Epithelial cell of proximal tubule (primary cell): ENCODE measurements at places on chromosomes 6 and 20.

DNA sequence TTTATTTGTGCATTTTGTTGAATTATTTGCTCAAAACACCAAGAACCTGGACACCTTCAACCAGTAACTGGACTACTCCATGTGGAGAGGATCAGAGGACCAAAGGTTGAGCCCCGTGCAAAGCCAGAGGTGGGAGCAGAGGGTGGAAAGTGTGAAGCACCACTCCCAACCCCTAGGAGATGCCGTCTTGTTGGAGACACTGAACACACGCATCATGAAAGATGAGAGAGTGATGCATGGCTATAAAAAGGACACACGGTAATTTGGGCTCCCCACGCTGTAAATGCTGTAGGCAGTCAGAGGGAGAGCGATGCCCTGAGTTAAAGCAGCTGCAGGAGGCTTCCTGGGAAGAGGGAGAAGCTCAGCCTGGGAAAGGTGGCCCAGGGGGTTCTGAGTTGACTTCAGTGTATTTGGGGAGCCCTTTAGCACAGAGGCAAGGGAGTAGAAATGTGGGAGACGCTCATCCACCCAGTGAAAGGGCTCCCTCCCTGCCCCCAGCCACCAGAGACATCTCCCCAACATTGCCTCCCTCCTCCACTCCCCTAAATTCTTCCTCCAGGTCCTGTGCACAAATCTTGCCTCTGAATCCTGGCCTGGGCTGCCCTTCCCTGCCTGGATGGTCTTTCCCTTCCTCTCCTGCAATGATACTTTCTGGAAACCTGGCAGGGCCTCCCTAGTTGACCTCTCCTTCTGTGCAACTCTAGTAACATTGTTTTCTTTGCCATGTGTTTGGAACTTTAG lies 55.8 kb upstream of the IYD start:
- no peak for DNase-seq

DNA sequence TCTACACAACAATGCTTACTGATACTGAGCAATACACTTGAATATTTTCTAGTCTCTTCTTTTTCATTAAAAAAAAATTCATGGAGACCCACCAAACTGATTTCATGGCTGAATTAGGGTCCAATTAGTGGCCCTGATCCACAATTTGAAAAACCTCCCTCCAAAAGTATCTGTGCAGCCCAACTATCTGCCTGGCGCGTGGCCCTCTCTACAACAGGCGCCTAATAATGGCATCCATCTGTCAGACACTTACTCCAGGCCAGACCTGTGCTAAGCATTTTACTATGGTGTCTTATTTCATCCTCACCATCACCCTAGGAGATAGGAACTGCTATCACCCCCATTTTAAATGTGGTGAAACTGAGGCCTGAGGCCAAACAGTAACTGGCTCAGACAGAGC lies 14.0 kb downstream of the TFEB start:
- no peak for DNase-seq

- no peak for DNase-seq
Measured at GRCh38 chr20:31840906-31841816, 4.2 kb downstream of the FOXS1 start.

GRCh38 chr20:37364927-37365272 lies 19.0 kb downstream of the SRC start:
- no peak for DNase-seq

DNA sequence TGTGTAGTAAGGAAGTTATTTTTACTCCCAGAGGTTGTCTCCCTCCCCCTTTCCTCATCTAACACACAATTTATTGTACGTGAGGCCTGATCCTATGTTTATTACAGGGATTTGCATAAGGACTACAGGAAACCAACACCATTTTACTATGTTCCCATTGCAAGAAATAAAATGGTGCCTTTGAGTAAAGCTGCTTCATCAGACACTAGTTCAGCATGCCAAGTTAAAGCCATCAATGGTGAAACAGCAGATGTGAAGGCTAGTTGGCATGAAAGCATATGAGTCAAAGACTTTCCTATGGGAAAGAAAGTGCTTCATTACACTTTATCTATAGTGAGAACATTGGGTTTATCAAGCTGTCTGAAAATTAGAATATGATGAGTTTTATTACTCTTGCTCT lies 543.0 kb downstream of the GRIK2 start:
- no peak for DNase-seq

DNA sequence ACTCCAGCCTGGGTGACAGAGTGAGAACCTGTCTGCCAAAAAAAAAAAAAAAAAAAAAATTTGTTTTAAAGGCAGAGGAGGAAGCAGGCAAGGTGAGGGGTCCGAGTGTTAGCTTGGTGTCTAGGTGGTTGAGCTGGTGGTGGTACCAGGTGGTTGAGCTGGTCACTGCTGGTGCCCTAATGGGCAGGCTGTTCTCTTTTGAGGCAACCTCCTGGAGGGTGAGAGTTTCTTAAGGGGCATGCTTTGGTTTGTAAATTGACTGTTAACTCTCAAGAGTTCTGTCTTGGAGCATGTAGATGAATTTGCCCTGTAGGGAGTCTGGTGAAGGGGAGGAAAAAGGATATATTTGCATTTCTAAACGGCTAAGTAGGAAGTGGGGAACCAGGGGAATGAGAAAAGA lies 52.7 kb downstream of the BANF2 start:
- DNase-seq, result no peak

- DNase-seq, result peak; percentile 58
Measured at GRCh38 chr20:11204926-11205768, 531.3 kb upstream of the JAG1 start.

- no peak for DNase-seq
Measured at GRCh38 chr6:149060985-149061760, 256.3 kb upstream of the TAB2 start.

- DNase-seq, result no peak
Measured at GRCh38 chr6:2324166-2324953, 79.0 kb upstream of the GMDS start.

DNA sequence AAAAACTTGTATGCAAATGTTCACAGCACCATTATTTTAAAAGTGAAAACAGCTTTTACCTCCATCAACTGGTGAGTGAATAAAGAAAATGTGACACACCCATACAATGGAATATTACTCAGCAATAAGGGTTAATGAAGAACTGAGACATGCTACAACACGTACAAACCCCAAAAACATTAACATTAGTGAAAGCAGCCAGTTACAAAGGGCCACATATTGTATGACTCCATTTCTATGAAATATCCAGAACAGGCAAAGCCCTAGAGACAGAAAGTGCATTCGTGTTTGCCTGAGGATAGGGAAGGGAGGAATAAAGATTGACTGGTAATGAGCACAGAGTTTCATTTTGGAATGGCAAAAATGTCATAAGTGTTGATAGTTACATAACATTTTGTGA lies 21.5 kb downstream of the EPM2A start:
- no peak for DNase-seq

DNA sequence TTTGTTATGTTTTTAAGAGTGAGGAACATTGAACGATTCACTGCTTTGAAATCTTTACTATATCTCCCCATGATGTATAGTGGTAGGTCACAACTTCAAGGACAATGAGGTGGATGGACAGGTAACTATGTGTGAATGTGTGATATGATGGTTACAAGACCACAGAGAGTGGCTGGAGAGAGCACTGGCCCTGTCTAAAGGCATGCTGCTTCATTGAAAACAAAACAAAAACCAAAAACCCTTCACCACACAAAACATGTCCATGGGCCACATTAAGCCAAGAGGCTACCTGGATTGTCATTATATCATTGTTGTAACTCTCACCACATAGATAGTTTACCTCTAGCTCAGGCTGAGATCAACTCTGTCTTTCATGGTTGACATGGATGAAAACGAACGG lies 180.6 kb upstream of the TENT5A start:
- DNase-seq, result no peak

DNA sequence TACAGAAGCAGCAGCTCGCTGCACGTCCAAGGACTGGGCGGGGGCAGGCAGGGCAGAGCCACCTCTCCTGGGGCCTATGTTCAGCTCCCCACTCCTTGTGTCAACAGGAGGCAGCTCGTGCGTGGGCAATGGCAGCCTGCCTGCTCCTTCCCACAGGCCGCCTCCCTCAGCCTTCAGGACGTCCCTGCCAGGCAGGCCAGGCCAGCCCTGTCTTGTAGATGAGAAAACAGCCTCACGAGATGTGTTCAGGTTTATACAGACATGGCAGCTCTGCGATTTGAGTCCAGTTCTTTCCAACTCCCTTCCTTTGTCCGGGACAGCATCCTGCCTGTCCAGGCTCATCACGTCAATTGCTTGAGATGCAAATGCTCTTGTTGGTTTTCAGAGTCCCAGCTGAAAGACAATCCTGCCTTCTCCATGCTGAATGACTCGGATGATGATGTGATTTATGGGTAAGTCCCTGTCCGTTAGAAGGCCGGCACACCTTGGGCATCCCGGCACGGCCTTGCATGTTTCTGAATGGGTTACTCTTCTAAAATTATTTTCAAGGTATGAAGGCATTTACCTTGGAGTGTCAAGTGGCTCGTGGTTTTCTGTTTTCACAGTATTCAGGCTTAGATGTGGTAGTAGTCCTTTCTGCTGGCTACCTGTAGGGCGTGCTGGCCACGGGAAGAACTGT lies 13.5 kb downstream of the DYNLT1 start:
- DNase-seq, result no peak

DNA sequence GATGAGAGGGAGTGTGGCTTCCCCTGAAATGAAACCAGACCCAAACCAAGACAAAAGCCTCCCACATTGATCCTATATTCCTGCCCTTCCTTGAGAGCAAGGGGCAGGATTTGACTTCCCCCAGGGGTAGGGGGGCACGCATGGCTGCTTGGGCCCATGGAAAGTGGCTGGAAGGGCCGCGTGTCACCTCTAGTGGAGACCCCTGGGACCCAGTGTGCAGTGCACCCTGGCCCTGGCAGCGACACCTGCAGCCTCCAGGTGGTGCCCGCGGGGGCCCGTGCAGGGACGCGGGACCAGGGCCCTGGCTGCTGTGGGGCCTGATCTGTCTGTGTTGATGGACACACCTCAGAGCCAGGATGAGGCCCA lies 18.0 kb upstream of the SLCO4A1 start:
- DNase-seq, result no peak

DNA sequence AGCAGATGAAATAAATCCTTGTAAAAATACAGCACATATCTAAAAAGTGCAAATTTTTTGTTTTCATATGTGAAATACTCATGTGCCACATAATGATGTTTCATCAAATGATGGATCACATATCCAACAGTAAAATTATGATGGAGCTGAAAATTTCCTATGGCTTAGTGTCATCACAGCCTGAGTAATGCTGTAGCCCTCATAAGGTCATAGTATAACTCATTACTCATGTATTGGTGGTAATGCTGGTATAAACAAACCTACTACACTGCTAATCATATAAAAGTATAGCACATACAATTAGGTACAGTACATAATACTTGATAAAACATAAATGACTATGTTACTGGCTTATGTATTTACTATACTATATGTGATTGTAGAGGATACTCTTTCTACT lies 12.9 kb downstream of the TSPYL1 start:
- no peak for DNase-seq

DNA sequence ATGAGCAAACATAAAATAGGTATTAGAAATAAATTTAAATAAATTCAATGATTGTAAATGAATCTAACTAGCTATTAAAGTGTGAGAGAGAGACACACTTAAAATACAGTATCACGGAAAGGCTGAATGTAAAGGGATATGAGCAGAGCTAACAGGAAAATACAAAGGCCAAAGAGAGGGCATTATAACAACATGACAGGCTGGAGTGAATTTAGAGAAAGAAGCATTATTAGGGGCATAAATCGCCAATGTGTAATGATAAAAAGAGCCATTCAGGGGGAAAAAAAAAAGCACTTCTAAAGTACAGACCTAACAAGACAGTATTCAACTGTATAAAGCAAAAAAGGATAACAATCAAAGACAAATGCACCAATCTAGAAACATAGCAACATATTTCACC lies 28.1 kb downstream of the DACT2 start:
- no peak for DNase-seq

DNA sequence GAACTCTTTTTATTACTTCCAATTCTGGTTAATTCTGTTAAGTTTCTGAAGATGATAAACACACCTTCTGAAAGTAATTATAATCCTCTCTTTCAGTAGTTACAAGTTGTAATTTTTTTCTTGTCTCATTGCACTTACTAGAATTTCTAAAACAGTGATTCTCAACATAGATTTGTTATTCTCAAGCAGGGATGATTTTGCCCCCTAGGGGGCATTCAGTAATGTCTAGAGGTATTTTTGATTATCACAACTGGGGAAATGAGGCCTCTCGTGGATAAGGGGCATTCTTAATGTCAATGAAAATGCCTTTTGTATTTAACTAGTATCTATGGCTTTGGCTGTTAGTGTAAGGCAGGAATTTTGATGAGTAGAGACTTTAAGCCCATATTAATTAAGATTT lies 39.4 kb upstream of the MAFB start:
- no peak for DNase-seq

- no peak for DNase-seq
Measured at GRCh38 chr6:37807656-37808055, 11.9 kb upstream of the ZFAND3 start.

GRCh38 chr20:59184880-59185447 lies 21.3 kb downstream of the ZNF831 start:
- DNase-seq, result no peak

- DNase-seq, result peak; percentile 98
Measured at GRCh38 chr6:70398783-70399728, 14.3 kb upstream of the FAM135A start.

- DNase-seq, result no peak
Measured at GRCh38 chr6:142738035-142738396, 207.0 kb downstream of the HIVEP2 start.

GRCh38 chr6:143059663-143060353 lies 881 bp upstream of the AIG1 start:
- DNase-seq, result peak; percentile 64

DNA sequence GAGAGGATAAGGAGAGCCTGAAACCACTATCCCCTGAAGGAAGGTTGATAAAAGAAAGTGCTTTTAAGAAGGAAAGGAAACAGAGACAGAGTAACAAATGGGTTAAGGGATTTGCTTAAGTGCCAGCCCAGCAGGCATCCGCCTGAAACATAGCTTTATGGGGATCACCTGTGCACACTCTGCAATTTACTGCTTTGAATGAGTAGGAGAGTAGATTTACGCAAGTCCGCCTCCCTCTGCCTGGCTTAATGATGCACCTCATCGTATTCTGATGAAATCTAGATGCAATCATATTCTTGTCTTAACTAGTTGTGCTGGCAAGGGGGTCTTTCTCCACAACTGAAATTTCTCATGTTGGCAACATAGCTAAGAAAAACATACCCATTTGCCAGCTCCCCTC lies 101.1 kb upstream of the ID4 start:
- no peak for DNase-seq

GRCh38 chr20:53806683-53807401 lies 213.2 kb upstream of the ZNF217 start:
- DNase-seq, result no peak

DNA sequence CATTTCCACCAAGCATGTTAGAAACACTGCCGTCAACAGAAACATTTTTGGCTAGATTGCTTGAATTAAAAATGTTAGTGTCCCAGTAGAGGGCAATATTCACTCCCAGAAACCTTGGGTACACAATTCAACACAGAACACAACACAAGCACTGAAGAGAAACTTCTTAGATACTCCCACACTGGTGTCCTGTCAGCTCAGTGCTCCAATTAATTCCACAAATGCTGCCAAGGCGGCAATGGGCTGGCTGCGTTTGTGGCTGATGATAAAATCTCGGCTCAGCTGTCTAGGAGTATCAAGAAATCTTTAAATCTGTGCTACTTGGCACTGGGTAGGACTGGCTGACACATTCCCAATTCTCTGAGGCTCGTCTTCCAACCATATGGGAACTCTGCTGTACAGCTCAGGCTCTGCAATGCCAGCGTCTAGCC lies 39.3 kb downstream of the BEND3 start:
- DNase-seq, result no peak
